Urinary bladder (tissue), 4 donors: ENCODE measurements at places on chromosomes 11 and 22. TPM values are rescaled to one million over a fixed set of nuclear protein-coding genes. Genes with fewer than 3 reads are reported as not detected.

BDNF gene
- 3.3 TPM for total RNA-seq

COX8A gene
- total RNA-seq: 255 TPM

ELFN2 gene
- 0.21 TPM for total RNA-seq

LRRC74B gene
- not detected for total RNA-seq

DCPS gene
- 6.7 TPM for total RNA-seq

MS4A14 gene
- 0.37 TPM for total RNA-seq

DNA sequence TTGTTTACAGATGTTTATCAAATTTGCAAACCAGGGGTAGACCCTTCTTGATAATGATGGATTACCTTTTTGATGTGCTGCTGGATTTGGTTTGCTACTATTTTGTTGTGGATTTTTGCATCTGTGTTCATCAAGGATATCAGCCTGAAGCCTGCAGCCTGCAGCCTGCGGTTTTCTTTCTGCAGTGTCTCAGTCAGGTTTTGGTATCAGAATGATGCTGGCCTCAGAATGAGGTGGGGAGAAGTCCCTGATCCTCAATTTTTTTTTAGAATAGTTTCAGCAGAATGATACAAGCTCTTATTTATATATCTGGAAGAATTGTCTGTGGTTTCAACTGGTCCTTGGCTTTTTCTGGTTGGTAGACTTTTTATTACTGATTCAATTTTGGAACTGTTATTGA lies 19.7 kb upstream of the RAB38 start:
- no peak for DNase-seq

DNA sequence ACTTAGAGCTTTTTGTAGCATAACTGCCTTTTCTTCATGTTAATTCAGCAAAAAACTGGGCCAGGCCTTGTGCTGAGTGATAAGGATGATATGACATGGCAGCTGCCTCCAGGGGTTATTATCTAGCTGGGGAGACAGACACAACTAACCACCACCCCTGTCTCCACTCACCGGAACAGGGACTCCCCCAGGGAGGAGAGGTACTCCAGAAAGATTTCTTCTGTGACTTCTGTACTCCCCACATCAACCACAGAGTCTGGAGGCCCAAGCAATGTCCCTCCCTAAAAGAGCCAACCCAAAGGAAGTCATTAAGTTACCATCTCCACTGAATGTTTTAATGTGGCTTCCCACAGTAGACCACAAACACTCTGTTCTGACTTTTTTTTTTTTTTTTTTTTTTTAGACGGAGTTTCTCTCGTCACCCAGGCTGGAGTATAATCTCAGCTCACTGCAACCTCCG lies 14.3 kb upstream of the PMM1 start:
- DNase-seq: no peak

- no peak for DNase-seq
These were observed 71.5 kb downstream of the CYTH4 start for GRCh38 chr22:37353839-37354238.

- no peak for DNase-seq
These were observed 883.9 kb downstream of the BRD1 start for GRCh38 chr22:48943567-48944432.

- no peak for DNase-seq
These were observed 125.3 kb upstream of the C11orf58 start for GRCh38 chr11:16613262-16613511.

DNA sequence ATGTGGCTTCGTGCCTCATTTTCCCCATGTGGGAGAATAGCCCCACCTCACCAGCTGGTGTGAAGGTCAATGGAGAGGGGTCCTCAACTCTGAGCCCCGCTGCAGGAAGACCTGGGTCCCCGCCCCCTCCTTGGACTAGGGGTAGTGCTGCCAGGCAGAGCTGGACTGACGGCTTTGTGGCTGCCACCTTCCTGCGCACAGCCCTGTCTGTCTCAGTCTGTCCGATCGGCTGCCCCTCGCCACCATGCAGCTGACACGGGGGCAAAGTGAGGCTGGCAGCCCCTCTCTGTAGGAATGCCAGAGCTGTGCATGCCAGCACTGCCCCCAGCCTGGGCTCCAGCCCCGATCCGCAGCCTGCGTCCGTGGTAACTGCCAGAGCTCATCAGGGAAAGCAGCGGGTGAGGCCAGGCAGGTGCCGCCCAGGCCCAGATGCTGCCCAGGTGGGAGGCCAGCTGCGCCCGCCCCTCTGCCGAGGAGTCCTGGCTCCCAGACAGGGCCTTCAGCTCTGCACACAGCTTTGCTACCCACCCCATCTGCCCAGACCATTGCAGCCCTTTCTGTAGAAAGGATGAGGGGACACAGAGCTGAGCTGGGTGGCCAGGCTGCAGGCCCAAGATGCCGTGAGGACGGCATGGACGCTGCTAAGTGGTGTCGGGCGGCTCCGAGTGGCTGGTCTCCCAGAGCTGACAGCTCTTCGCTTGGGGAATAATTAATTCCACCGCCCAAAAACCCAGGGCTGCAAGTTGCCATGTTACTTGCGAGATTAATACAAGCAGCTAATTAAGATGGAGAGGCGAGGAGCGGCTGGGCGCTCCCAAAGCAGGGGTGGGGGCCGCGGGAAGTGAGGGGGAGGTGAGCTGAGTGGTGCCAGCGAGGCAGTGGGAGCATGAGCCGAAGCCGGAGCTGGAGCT lies 19.5 kb upstream of the FLRT1 start:
- no peak for DNase-seq
